ENCODE measurements at places on chromosomes 1 and 21.

DNA sequence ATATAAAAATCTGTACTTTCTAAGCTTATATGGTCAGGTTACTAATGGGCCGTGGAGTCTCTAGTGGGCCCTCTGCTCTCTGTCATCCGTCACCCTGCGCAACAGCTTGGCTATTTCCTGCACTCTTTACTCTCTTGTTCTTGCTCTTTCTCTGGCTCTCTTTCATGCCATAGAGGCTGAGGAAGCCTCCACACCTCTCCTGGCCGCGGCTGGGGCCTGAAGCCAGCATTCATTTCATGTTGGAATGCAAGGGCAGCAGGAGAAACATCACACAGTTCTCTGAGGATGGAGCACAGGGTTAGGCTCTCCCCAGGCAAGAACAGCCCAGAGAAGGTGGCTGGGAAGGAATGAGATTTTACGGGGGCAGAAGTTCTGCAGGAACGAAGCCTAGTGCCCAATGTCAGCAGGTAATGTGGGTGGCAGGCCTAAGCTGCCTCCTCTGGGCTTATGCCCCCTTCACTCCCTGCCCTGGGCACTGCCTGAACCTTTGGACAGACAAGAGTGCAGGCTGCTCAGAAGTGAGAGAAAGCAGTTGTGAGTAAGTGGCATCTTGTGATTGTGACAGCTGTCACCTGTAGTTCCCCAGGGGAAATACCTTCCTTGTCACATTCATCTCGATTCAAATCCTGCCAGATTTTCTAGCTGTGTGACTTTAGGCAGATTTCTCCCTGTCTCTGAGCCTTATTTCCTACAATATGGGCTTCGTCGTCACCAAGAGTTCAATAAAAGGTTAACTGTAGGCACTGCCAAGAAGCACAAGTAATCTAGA is 3.6 kb upstream of the FHAD1 start:
- DNase-seq, result peak; percentile 42

DNA sequence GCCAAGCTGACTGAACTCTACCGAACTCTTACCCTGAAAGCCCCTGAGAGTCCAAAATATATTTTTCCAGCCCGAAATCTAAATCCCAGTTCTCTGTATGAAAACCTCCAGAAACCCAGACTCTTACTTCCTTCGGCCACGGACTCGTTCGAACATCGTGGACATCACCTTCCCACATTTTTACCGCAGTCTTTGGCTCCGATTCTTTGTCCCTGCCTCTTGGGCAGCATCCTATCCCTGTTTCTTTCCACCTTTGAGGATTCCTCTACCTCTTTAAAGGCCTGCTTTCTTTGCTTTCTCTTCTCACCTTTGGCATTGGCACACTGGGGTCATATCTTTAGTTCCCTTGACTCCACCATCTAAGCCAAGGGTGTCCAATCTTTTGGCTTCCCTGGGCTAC is 932 bp upstream of the USP24 start:
- DNase-seq, result no peak

DNA sequence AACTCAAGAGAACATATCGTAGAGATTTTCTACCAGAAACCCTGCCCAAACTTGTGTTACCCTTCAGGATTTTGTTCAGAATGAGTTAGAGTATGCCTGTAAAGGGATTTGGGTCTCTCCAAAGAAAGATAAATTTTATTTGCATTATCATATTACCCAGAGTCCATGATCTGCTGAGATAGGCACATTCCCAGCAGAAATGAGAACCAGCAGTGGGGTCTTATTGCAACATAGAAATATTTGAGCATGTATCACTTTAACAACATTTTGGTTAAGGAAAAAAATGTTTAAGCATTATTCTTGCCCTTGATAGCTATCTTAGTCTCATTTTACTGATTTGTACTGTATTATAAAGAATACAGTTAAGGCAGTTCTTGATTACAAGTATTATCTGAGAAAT is 10.6 kb downstream of the VCAM1 start:
- DNase-seq, result no peak

GRCh38 chr1:24018611-24019580 is 38.8 kb upstream of the SRSF10 start:
- DNase-seq, result no peak

- DNase-seq, result no peak
Measured at GRCh38 chr1:232577772-232578171, 52.2 kb downstream of the SIPA1L2 start.

DNA sequence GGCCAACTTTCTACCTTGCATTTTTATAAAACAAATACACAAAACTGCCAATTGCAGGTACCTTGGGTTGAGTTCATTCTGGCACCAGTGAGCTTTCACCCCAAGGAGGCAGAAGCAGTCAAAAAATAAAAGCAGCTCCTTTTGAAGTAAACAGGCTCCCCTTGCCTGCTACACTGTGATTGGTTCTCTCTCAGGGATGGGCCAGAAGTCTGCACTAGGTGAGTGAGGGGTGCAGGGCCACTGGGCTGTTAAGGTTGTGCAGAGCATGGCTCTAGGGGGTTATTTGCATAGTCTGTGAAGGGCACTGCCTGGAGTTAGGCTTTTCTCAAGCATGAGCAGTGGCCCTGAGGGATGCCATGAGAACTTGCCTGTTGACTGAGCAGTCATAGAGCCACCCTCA is 39.1 kb downstream of the AKNAD1 start:
- no peak for DNase-seq

- no peak for DNase-seq
Measured at GRCh38 chr1:235563513-235564061, 59.3 kb upstream of the B3GALNT2 start.

All from activated CD8-positive, alpha-beta memory T cell treated with anti-CD3 and anti-CD28 coated beads for 24 hours (primary cell).